ENCODE measurements at places on chromosomes 5 and 9.

DNA sequence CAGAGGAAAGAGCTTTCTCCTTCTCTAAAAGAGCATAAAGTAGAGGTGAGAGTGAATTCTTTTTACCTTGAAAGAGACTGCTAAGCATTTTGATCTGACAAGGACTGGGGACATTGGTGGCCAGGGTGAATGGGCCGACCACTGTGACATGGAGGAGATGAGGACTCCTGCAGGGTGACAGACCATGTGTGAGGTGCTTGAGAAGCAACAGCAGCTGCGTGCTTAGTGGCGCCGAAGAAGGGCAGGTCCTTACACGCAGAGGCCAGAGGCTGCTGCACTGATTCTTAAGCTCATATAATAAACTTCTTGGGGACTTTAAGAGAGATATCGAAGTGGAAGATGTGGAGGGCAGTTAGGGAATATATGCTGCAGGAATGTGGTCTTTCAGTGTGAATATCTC lies 8.7 kb upstream of the JAKMIP2 start:
- DNase-seq: no peak

- no peak for DNase-seq
These were observed 43.3 kb upstream of the ISOC1 start for GRCh38 chr5:129051283-129051682.

- DNase-seq: no peak
These were observed 54.2 kb downstream of the WHRN start for GRCh38 chr9:114450833-114451706.

DNA sequence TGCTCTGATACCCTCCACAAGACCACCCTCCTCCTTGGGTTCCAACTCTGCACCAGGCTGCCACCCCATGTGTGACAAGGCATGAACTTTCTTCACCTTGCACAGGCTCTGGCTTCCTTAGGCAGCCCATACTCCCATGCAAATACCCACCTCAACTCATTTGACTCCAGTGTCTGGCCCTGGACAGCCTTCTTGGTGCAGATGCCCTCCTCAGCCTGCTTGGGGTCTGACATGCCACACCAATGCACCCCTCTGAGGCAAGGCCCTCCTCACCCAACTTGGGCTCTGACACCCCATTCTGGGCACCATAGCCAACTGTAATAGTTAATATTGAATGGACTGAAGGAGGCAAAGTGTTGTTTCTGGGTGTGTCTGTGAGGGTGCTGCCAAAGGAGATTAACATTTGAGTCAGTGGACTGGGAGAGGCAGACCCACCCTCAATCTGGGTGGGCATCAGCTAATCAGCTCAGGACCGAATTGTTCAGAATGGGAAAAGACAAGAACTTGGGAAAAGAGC lies 115.0 kb upstream of the EPB41L4A start:
- no peak for DNase-seq

DNA sequence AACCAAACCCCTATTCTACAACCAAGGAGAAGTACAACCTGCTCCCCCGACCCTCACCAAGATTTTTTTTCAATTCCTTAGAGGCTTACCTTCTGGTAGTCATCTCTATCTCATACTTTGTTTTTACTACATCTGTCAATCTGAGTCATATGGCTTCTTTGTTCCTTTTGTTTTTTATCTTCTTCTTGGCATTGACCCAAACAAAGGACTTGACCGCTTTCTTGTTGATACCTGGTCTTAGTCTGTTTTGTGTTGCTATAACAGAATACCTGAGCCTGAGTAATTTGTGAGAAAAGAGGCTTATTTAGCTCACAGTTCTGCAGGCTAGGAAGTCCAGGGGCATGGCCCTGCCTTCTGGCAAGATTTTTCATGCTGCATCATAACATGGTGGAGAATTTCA lies 352.7 kb downstream of the MLLT3 start:
- DNase-seq: no peak

- no peak for DNase-seq
These were observed 21.5 kb upstream of the S1PR3 start for GRCh38 chr9:88969646-88970373.

DNA sequence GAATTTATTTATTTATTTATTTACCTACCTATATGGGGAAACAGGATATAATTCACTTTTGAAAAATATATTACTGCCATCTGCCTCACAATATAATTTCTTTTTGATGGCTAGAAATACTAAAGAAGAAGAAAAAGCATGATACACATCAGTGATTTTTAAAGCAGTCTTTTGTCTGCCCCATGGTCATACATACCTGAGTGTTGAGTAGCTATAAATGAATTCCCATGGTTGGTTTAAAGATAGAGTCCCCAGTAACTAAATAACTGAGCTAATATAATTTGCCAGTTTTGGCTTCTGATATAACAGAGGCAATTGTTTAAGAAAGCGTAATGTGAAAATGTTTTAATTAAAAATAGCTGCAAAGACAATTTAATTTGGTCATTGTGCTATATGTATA lies 447.8 kb downstream of the PDE4D start:
- no peak for DNase-seq

GRCh38 chr9:125438506-125439433 lies 177.1 kb downstream of the GAPVD1 start:
- no peak for DNase-seq

All from stimulated activated CD8-positive, alpha-beta memory T cell treated with anti-CD3 and anti-CD28 coated beads, Interleukin-4, amount 100 ng/mL, for 1 hour (primary cell).